ENCODE measurements at places on chromosomes 2 and 18. TPM values are rescaled to one million over a fixed set of nuclear protein-coding genes. Genes with fewer than 3 reads are reported as not detected.

DNA sequence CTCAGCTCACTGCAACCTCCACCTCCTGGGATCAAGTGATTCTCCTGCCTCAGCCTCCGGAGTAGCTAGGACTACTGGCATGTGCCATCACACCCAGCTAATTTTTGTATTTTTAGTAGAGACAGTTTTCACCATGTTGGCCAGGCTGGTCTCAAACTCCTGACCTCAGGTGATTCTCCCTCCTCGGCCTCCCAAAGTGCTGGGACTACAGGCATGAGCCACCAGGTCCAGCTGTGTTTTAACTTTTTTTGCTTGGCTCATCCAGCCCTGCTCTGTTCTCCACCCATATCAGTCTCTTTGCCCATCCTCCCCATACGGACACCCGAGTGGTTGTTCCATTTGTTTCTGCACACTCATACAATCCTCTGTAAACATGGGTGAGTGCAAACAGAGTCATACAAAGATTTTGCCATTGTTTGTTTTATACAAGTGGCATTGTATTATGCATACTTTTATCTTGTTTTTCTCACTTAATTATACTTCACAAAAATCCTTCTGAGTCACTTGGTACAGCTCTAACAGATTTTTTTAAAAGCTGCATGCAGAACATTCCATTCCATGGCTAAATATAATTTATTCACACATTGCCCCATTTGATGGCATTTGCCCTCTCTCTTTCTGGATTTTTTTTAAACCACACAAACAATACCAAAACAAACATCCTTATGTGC is 5.3 kb downstream of the APOB start:
- no peak for DNase-seq

- DNase-seq: no peak
Observed at GRCh38 chr2:109712746-109713145, 81.4 kb upstream of the RGPD5 start.

The CD302 gene
- 0.72 TPM for total RNA-seq

The FAM124B gene
- total RNA-seq: 0.31 TPM

The AMER3 gene
- total RNA-seq: not detected

The DLGAP1 gene
- 0.51 TPM for total RNA-seq

Data from activated T-cell treated with anti-CD3 and anti-CD28 coated beads, Interleukin-2, amount 50 U/mL, for 72 hours (primary cell).